IPS DF 6.9 (cell line): ENCODE measurements at places on chromosomes 12 and 14.

GRCh38 chr12:51082561-51083125, 753 bp downstream of the CSRNP2 start:
- DNase-seq, result peak; percentile 16

DNA sequence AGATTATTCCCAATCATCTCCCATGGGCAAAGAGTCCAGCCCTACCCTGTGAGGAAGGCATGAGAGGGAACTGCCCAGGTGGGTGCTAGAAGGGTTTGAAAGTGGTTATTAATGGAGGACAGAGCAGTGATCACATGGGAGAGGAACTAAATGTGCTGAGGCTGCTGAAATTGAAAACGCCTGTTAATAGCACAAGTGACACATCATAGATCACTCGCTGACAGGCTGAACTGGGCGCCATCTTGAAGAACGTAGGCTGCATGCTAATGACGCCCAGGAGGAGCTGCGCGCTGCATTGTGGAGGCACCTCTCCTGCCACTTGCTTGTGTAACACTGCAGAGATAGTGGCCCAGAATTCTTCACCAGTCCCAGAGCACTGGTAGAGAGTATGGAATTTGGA, 182.9 kb downstream of the KCNA5 start:
- no peak for DNase-seq

GRCh38 chr12:97267166-97267565, 195.4 kb upstream of the RMST start:
- no peak for DNase-seq

DNA sequence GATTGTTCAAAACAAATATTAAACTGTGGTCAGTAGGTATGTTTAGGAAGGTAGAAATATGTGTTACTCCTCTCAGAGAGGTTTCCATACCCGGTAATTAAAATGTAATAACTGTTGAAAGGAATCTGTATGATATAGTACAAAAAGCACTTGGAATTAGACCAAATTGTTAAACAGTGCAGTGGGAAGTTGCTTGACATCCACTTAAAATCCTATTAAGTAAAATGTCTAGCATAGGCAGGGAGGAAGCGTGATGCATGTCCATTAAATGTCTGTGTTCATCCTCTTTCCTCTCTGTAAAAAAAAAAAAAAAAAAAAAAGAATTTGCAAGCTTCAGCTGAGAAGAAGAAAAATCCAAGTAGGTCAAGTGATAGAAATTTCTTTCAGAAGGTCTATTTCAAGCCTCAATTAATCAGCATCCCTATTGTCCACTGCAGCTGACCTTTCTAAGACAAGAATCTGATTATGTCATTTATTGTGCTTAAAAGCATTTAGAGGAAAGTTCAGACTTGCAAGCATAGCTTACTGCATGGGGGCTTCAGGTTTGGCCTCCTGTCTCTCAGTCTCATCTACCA, 265.6 kb upstream of the RGS6 start:
- DNase-seq, result no peak

GRCh38 chr14:96805956-96806355, 8.8 kb downstream of the VRK1 start:
- DNase-seq, result no peak

DNA sequence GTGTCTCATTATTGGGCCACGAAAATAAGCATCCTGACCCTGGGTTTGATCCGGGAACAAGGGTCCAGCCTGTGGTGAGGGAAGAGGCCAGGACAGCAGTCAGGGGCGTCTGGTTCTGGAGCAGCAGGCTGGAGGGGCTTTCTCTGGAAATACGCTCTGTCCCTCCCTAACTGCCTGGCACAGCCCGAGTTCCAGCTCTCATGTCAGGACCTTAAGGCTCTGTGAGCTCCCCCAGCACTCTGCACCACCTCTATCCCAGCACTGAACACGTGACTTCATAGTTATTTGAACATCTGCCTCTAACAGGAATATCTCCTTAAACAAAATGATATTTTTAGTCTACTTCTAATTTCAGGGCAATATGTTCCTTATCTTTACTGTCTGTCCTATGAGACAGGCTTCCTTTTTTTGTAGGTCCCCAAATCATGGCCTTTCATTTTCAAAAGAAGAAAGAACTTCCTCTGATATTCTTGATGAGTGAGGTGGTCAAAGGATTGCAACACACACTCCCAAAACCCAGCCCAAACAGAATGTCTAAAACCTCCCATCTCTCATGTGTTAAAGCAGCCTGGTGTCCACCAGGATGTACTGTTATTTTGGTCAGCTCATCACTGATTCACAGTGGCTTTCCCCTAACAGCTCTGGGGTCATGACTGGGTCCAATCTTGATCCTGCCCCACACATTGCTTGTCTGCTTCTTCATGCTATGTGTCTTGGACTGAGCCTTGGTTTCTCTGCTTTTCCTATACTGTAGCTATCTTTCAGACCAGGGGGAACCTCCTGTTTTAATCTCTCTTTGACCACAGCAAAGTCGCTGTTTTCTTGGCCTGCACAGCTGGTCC, 9.7 kb downstream of the AQP6 start:
- DNase-seq, result no peak

GRCh38 chr12:77571127-77571526, 259.6 kb upstream of the NAV3 start:
- DNase-seq, result no peak

DNA sequence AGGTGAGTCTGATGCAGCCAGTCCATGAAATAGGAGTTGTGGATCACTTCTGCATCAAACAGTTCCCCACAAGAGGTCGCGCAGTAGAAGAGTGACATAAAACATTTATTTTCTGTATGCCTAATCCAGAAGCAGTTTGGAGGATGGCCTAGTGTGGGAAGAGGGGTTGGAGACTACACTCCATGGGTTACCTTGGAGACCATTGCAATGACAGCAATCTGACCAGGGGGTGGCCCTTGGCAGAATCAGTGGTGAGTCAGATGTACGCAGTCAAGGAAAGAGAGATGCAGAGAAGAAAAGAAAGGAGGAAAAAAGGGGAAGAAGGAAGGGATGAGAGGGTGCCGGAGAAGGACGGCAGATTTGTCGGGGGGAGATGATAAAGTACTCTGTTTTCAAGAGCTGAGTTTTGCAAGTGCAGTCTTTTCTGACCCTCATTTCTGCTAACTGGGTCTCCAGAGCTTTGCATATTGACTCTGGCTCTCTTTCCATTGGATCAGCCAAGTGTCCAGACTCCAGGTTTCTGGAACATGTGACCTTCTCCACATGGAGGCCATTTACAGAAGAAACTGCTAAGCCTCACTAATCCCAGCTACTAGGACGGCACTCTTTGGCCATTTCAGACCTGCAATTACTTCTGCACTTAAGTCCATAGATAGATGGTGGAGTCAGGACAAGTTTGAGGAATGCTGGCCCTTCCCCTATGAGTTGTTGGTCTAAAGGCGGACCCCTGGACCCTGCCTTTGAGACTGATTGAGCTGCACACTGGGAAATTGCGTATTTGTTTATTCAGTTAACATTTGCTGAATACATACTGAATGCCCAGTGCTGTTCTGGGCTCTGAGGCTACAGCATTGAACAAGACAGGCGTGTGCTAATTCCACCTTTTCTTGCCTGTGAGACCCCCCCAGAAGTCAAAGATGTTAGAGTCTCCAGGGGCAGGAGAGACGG, 424.2 kb downstream of the BCL11B start:
- no peak for DNase-seq

DNA sequence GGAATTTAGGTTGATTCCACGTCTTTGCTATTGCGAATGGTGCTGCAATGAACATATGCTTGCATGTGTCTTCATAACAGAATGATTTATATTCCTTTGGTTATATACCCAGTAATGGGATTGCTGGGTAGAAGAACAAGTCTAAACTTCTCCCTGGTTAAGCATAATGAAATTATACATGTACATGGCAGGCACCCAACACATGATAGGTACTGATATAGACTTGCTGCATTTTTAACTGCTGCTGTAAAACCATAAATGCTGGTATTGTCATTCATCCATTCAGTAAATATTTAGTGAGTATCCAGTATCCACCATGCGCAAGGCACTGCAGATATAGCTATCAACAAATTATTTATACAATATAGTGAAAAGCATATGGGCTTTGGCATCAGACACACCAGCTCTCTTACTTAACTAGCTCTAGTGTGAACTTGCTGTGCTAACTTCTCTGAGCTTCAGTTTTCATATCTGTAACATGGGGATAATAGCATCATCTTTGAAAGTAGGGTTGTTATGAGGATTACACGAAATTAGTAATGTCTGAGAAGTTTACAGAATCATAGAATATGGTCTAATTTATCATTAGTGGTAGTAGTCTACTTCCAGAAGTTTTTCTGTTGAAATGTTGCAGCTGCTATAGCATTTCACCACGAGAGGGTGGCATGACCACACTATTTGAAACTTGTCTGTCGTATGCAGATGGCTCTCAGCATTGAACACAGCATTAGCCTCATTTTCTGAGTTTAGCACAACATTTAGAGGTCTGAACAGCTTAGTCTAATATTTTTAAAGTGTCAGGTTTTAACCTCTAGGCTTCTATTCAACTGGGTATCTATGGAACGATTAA, 32.0 kb upstream of the SEL1L start:
- DNase-seq, result no peak

GRCh38 chr12:71935594-71935993, 3.1 kb upstream of the TPH2 start:
- DNase-seq, result no peak

DNA sequence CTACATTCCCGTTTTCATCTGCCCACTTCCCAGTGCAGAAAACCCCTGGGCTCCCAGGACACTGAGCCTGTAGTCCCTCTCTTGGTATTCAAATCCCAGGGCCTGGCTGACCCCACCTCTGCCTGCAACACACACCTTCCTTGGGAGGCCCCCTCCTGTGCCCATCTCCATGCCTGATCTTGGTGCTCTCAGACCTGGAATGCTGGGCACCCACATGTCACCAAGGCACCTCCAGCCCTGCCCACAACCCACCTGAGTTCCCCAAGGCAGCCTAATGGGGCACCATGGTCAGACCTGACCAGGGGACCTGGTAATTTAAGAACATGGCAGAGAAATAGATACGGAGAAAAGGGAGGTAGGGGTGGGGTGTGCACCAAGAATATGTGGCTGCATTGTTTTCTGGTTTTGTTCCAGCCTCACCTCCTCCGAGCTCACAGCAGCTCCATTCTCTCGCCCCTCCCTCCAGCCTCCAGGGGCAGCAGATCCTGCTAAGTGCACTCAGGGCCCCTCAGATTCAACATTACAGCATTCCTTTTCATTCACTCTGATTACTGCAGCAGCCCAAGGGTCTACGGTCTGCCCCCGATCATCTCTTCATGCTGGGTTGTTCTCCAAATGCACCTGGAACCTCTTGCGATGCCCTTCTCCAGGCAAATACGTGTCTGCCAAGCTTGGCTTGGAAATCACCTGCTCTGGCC, 9.2 kb upstream of the HSP90AA1 start:
- no peak for DNase-seq

DNA sequence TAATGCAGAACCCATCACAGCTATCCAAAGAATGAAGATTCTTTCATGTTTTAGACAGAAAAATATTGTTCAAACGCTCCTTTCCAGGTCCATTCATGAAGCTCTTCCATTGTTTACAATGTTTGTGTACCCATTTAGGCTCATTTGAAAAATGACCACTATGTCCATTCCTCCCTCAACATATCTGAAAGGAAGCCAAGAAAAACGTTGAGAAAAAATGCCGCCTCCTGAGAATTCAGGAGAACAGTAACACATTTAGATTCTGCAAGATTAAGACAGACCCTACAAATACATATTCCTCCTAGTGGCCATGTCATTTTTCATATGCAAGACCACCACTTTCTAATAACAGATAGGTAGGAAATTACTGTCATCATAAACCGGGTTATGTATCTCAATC, 124.4 kb downstream of the SLC25A21 start:
- no peak for DNase-seq

GRCh38 chr14:100780246-100780645, 45.7 kb upstream of the MEG3 start:
- no peak for DNase-seq

DNA sequence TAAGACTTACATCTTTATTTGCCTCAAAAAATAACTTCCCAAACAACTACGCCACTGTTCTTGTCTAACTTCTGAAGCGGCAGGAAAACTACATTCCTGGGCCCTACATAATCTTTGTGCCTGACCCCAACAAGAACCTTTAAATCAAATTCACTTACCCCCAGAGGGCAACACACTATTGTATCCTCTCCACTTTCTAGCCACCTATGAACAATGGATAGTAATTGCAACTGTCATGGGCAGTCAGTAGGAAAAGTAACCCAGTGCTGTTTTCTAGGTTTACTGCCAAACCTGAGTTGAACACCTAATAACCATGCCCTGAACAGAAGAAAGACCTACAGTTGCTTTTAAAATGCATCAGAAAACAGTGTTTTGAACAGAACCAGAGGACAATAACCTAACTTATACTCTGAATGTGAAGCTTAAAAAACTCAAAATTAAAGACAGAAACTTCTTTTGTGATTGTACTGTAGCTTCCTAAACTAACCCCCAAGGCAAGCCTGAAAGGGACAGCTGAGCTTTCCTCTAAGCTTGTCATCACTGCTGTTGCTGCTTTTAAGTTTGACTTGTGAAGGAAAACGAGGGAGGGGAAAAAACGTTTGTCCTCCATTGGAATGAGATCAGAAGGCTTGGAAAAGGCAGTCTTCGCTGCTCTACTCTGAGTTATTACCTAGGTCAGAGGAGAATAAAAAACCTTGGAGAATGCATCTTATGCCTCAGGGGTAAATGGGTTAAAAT, 195.7 kb downstream of the SOX5 start:
- DNase-seq, result no peak

- no peak for DNase-seq
Measured at GRCh38 chr14:33315721-33316120, 377.0 kb downstream of the NPAS3 start.

DNA sequence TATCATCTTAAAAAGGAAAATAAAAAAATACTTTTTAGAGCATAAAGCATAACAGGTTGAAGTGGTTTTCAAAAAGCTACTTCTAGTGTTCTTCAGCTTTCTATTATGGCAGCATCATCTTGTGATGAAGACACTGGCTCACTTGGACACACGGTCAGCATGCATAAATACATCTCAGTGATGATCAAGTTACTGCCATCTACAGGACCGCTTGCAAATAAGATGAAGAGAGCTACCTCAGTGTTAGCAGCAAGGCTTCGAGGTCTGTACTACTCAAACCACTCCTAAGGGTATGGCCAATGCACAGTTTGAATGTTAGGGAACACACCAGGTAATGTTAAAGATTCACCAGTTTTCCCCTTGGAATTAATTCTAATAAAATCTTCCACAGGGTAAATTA, 58.8 kb downstream of the GALC start:
- DNase-seq, result no peak

- peak; percentile 50 for DNase-seq
Measured at GRCh38 chr14:71138448-71139293, 231.4 kb downstream of the PCNX1 start.

DNA sequence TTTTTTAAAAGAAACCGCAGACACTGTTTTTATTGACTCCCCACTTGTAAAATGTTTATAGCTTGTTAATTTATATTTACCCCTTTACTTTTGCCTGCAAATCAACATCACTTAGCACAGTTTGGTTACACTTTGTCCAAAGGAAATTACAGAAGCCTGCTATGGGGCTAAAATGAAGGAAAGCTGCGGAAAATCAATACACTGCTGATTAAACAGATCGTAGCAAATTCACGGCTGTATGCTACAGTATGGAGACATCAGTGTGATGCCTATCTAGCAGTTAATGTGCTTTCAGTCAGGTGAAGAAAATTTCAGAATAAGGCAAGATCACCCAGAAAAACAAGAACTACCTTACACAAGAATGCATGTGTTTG, 110.0 kb downstream of the FOXG1 start:
- DNase-seq, result no peak
